ENCODE measurements at places on chromosomes 7 and 10.

- DNase-seq: no peak
Measured at GRCh38 chr7:29871787-29872398, 65.6 kb downstream of the WIPF3 start.

GRCh38 chr10:7329219-7329618, 81.6 kb downstream of the SFMBT2 start:
- no peak for DNase-seq

DNA sequence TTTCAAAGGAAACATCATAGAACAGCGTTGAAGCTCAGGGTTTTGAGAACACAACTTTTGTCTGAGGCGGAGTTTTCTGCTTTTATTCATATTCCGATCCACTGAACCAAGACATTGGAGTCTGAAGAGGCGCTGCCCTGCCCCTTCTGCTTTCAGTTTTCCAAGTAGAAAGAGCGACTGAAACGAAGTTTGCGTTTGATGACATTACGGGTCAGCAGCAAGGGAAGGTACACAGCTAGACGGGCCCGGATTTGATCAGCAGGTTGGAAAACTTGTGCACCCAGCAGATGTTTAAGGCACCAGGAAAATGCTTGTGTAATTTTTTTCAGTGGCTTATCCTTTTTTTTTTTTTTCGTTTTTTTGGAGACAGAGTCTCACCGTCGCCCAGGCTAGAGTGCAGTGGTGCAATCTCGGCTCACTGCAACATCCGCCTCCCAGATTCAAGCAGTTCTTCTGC, 720 bp downstream of the SUN1 start:
- DNase-seq: no peak

DNA sequence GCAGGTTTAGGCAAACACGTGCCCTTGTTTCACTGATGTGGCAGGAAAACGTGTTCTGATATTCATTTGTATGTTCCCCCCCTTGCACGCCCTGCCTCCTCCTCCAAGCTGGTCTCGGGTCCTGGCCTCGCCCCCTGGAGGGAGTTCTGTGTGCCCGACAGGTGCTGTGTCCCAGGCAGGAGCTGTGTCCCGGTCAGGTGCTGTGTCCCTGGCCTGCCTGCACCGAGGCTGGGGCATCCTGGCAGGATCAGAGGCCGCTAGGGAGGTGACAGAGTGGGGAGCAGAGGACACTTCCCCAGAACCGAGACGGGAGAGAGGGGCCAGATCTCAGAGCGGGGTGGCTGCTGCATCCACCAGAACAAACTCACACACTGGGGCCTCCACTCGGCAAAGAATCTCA, 45.3 kb downstream of the PRKAG2 start:
- no peak for DNase-seq

- no peak for DNase-seq
Measured at GRCh38 chr7:151409667-151410404, at the start of gene WDR86. WDR86 (minus strand) TSS chr7:151410038; CDS start chr7:151409589, 449 bp downstream.

DNA sequence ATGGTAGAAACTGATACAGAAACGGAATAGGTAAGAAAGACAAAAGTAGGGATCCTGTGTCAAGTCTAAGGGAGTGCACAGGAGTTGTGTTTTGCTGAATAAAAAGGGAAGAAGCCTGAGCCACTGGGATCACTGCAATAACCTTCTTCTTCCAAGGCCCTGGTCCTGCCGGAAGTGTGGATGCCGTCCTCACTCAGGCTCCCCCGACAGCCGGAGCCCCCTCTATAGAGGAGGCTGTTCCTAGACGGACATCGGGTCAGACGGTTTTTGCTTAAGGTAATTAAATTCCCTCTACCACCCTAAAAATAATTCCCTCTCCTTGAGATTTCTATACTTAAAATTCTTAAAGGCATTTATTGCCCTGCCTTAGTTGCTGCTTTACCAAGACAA, 566.9 kb downstream of the PTPRN2 start:
- no peak for DNase-seq

GRCh38 chr7:98495200-98495955, 94.5 kb upstream of the BAIAP2L1 start:
- DNase-seq: no peak

DNA sequence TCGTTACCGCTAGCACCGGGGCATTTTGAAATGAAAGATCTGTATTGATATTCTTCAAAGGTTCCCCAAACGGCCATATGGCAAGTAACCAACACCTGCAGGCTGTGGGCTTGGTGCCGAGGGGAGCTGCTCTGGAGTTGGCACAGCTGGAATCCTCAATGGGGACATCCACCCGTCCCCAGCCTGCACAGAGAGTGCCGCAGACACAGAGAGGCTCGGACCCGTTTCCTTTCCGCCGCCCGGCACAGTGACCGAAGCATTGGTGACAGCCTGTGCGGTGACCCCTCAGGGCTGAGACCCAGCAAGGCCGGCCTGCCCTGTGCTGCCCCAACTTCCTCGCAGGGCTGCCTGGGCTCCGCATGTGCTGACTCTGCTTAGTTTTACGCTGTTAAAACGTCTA, 4.5 kb downstream of the CFAP46 start:
- DNase-seq: no peak

GRCh38 chr7:74275401-74275881, 13.8 kb upstream of the CLIP2 start:
- DNase-seq: peak; percentile 78

DNA sequence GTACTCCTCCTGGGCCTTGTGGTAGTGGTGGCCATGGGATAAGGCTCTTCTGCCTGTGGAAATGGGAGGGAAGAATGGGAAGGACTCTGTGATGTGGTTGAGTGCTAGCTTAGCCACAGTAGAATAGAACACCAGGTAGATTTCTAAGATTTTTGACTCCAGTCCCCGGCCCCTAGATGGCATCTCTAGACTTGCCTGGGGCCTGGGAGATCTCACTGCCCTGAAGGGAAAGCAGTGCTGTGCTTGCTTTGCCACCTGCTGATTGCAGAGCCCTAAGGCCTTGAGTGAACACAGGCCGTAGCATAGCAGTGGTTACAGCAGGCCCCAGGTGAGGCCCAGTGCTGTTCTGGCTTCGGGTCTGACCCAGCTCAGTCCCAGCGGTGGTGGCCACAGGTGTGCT, 252.0 kb downstream of the TCF7L2 start:
- no peak for DNase-seq

DNA sequence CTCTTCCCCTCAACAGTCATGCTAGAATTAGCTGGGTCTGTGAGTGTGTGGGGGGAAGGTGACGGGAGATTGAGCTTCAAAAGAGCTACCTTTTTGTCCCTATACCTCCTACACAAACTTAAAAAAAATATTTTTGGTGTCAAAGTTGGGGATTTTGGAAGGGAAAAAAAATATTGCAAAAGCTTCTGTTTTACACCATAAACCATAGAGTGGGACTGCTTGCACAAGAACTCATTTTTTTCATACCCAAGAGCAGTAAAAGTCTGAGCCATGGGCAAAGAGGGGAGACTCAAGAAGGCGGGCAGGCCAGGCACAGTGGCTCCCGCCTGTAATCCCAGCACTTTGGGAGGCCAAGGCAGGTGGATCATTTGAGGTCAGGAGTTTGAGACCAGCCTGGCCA, 9.4 kb upstream of the ZDHHC4 start:
- no peak for DNase-seq

DNA sequence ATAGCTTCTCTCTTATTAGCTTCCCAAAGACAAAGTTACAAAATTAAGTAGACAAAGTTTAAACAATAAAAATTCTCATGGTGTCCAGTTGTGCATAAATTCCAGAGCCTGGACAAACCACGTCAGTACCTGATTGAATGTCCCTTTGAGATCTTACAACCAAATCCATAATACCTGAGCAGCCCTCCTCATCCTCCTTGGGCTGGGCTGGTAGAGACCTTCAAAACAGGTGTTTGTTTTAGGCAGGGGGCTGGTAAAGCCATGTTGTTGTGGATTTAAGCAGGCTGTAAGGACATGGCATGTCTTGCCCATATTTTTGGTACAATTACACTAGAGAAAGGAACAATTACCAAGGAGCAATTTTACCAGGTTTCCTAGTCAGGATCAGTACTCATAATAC, 2.1 kb downstream of the IFIT5 start:
- no peak for DNase-seq

DNA sequence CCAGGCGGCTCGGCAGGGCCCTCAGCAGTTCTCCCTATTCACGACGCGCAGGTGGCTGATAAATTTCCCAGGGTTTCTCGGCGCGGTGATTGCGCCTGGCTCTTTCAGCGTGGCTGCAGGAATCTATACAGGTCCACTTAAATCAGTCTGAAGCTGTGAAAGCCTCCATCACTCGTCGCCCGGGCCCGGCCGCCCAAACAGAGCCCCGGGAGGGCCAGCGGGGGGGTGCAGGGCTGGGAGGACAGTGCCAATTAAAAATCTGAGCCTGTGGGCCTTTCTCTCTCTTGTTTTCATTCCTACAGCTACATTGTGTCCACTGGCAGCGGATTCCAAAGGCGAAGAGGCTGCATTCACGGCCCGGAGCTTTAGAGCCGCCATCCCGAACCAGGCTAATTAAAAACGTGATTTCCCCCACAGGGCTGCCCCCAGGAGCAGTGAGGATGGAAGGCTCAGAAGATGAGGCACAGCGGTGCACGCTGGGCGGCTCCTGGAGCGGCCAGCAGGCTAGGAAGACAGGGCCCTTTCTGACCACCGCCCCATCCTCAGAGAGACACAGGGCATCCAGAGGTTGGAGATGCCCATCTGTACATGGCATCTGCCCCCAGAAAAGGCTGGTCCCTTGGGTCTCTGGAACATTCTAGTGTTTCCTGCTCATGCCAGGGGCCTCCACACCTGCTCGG, 100.7 kb downstream of the FAM53B start:
- no peak for DNase-seq

- DNase-seq: no peak
Measured at GRCh38 chr10:5584895-5585516, 60.2 kb downstream of the CALML3 start.

DNA sequence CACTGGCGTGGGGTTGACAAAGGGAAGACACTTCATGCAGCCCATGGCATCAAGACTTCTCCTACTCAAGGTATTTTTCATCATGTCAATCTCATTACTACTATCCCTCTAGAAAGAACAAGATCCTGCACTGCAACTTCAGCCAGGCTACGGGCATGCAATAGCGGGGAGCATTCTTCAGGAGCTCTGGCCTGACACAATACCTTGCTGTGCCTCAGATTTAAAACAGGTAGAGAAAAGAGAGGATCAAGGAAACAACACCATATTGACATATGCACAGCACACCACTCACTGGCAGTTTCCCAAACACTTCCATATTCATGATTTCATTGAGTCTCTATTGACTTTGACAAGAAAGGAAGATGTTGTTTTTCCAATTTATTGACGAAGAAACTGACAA, 51.5 kb downstream of the DOCK4 start:
- no peak for DNase-seq

DNA sequence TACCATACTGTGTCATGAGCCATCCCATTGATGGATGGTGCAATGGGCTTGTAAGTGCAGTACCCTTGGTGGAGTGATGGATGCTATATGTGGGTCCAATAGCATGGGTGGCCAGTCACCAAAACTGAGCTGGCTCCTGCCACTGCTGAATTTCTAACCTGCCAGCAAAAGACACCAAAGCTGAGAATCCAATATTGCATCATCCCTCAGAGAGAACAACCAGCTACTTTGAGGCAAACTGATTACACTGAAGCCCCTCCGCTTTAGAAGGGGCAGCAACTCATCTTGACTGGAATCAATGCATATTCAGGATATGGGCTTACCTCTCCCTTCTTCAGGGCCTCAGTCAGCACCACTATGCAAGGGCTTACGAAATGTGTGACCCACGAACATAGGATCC, 211.6 kb downstream of the DGKI start:
- DNase-seq: no peak

DNA sequence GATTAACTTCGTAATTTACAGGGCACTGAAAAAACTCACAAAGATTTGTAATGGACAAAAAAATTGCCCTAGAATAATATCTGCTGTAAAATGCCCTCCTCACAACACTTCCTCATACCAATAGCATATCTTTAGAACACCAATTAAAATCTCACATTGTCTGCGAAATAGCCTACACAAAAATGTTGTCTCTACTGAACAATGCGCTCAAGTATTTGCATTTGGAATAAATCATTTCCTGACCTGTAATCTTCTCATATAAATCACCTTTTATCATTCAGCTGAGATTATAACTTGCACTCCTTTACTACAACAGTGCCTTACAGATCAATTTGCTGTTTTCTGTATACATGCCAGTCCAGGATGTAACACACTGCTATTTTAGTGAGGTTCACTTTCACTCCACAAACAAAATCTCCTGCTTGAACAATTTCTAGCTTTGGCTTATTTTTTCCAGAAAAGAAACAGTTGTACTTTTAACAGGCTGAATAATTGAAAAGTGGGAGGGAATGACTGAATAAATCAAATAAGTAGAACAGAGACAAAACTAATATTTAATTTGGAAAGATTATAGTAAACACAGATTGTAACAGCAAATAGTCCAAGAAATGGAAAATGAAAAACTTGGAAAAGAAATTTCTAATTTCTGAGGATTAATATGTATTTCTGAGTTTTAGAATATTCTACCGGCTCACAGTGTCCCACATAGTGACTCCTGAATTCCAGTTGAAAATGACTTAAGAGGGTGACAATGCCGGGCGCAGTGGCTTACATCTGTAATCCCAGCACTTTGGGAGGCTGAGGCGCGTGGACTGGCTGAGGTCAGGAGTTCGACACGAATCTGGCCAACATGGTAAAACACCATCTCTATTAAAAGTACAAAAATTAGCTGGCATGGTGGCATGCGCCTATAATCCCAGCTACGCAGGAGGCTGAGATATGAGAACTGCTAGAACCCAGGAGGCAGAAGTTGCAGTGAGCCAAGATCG, 30.6 kb downstream of the JMJD1C start:
- DNase-seq: no peak
